Right atrium auricular region (tissue), 2 donors: ENCODE measurements at places on chromosomes 6 and 20. TPM values are rescaled to one million over a fixed set of nuclear protein-coding genes. Genes with fewer than 3 reads are reported as not detected.

Gene CCM2L
- total RNA-seq = 8.1 TPM

Gene STX11
- 21.5 TPM for total RNA-seq

- DNase-seq = no peak
Observed at GRCh38 chr6:107819964-107820337, 4.2 kb downstream of the SCML4 start.

DNA sequence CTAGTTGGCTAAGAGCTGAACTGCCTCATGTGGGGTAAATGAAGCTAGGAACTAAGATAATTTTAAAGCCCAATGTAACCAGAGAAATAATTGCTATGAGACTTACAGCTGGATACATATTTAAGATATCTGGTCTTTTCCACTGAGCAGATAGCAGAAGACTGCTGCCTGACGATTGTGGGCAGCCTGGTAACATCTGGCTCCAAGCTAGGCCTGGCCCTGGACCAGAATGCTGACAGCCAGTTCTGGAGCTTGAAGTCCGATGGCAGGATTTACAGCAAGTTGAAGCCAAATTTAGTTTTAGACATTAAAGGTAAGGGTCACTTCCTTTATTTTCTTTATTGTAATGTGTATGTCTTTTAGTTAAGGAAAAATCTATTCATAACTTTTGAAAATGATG lies 65.7 kb downstream of the RTN4IP1 start:
- DNase-seq = no peak

Gene ACTL10
- total RNA-seq = 0.79 TPM

DNA sequence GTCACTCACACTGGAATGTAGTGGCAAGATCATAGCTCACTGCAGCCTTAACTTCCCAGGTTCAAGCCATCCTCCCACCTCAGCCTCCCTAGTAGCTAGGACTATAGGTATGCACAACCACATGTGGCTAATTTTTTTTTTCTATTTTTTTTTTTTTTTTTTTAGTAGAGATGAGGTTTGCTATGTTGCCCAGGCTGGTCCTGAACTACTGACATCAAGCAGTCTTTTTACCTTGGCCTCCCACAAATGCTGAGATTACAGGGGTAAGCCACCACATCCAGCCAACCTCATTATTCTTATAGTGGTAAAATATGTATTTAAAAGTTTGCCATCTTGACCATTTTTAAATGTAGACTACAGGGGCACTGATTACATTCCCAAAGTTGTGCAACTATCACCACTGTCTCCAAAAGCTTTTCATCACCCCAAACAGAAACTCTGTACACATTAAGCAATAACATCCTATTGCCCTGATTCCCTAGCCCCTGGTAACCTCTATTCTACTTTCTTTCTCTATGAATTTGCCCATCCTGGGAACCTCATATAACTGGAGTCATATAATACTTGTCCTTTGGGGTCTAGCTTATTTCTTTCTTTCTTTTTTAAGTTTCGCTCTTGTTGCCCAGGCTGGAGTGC lies 268.0 kb upstream of the JARID2 start:
- DNase-seq = no peak

DNA sequence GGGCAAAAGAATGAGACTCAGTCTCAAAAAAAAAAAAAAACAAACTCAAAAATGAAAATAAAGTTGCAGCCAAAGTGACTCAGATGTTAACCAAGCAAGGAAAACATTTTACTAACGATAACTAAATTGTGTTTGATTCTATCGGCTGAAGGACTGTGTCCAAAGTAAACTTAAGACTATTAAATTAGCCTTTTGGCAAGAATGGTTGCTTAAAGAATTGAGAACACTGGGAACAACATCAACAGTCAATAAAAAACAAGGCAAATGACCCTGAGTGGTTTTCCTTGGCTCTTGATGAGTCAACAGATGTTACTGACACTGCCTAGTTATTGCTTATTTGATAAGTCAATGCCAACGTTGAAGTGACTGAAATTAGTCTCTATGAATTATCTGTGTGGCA lies 36.7 kb downstream of the POU3F2 start:
- no peak for DNase-seq

GRCh38 chr6:25889877-25890853 lies 16.1 kb upstream of the SLC17A3 start:
- no peak for DNase-seq

DNA sequence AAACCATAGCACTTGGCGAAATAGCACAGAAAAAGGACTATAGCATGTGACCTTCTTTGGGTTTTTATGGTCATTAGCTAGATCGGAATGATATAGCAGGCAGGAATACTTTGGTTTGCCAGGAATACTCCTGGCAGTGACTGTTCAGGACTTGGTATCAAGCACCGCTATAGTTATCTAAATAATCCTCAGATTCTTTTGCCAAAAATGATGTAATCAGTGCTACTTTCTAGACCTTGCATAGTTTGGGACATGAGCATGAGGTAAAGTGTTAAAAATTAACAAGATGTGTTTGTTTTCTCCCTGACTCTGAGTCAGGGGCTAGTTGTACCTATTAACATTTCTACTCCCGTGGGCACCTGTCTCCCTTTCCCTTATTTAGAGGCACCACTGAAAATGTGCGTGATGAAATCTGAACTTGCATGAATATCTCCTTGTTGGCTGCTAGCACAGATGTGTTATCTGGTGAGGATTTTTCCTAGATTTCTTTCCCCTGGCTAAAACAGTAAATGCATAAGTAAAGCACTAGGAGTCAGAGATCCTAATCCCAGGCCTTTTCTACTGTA lies 511.0 kb downstream of the CDKAL1 start:
- no peak for DNase-seq

Gene GPR63
- total RNA-seq = 0.86 TPM

- DNase-seq = no peak
Observed at GRCh38 chr20:38433304-38433972, 1.7 kb downstream of the SNHG17 start.

DNA sequence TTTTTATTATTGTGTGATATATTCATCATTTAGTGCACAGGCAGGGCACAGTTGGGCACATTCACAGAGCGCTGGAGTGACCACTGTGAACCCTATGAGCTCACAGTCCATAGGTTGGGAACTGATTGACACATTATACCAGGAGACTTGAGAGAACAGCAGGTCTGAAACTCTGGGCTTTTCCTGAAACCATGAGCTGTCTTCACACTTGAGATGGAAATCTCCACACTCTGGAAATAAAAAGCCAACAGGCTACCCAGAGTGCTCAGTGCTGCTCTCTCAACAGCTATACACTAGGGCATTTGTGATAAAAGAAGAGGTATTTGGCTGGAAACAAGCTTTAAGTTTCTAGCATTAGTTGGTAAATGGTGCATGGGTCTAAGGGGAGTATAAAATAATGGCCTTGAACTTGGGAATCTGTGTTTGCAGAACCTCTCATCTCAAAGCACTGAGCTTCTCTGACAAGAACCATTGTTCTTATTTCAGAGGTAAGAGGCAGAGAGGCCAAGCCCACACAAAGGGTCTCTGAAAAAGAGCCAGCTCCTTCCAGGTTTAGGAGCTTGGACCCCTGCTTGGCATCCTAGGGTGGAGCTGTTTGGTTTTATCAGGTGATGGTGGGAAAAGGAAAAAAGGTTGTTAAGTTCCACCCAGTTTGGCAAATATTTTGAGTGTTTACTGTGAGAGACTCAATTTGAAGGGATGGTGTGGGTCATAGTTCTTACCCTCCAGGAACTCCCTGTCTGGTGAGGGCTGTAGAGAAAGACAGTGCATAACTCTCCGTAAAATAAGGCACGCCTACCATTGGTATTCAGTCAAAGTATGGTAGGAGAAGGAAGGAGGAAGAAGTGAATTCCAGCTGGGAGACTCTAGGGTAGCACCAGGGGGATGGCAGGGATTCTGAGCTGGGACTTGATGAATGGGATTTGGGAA lies 14.5 kb downstream of the CHMP4B start:
- no peak for DNase-seq

DNA sequence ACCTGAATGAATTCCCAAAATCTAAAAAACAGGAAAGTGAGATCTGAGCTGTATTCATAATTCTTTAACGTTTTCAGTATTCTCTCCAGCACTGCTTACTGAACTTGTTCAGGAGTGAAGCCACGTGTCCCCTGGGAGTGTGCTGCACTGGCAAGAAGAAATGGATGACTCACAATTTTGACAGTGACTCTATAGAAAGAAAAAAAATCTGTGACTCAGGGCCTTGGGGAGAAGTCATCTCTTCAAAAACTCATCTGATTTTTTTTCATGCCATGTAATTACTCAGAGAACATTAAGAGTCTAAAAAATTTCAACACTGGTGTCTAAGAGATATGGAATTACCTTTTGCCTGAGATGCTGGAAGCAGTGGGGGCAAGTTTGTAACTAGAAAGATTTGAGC lies 39.7 kb downstream of the ANKEF1 start:
- no peak for DNase-seq

- DNase-seq = peak; percentile 16
Observed at GRCh38 chr20:53786445-53787267, 193.0 kb upstream of the ZNF217 start.

- peak; percentile 91 for DNase-seq
Observed at GRCh38 chr6:3750317-3751076, 1.0 kb downstream of the PXDC1 start.

GRCh38 chr6:52362443-52363227 lies 684 bp downstream of the PAQR8 start:
- no peak for DNase-seq

DNA sequence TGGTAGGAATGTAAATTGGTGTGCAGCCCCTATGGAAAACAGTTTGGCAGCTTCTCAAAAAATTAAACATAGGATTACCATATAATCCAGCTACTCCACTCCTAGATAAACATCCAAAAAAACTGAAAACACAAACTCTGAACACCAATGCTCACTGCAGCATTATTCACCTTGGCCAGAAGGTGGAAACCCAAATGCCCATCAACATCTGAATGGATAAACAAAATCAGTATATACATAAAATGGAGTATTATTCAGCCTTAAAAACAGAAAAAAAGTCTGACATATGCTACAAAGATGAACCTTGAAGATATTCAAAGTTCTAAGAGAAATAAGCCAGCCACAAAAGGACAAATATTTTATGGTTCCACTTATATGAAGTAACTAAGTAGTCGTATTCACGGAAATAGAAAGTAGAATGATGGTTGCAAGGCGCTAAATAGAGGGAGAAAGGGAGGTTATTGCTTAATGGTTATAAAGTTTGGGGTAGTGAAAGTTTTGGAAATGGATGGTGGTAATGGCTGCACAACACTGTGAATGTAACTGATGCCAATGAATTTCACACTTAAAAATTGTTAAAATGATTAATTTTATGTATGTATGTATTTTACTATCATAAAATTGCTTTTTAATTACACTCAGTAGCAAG lies 4.0 kb downstream of the PHF10 start:
- DNase-seq = no peak

DNA sequence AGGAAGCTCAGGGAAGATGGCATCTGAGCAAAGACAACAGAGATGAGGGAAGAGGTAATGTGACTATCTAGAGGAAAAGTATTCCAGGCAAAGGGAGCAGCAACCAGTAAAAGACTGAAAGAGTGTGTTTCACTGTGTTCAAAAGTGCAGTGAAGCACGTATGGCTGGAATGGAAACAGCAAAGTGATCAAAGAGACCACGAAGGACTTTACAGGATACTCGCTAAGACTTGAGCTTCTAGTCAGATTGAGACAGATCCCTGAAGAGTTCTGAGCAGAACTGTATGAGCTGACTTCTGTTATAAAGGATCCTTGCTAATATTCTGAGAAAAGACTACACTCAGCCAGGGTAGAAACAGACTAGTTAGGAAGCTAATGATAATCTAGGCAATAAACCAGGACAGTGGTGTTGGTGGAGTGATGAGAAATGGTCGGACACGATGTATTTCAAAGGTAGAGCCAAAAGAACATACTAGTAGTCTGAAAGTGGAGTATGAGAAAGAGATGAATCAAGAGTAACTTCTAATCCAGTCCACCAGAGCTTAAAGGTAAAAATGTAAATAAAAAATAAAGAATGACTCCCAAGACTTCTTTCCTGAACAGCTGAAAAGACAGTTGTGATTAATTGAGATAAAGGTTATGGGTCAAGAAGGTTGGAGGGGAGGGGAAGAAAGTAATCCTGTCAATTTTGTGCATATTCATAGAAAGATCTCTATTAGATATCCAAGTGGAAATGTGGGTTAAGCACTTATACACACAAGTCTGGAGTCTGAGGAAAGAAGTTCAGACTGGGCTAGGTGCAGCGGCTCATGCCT lies 14.2 kb downstream of the SEC63 start:
- no peak for DNase-seq

DNA sequence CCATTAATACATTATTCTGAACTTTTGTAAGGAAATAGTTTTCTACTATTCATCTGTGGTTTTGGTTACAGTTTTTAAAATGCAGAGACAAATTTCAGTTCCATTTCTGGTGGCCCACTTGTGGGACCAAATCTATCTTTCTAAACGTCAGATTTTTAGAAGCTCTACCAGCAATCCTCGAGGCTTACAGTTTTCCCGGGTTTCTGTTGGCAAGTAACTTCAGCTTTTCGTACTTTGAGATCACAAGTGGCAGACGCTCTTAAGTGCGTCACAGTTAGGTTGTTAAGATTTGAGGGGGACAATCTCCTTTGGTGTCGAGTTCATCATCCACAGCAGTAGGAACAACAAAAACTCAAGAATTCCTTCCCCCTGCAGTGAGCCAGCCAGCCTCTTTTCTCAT lies 60.0 kb downstream of the JARID2 start:
- no peak for DNase-seq

Gene HTR1B
- not detected for total RNA-seq

GRCh38 chr20:35311409-35311808 lies 19.2 kb upstream of the FAM83C start:
- DNase-seq = no peak
